ENCODE measurements at places on chromosomes 2 and 18.
A peak's percentile ranks its signal among the peaks of the same experiment; 100 is the strongest.

DNA sequence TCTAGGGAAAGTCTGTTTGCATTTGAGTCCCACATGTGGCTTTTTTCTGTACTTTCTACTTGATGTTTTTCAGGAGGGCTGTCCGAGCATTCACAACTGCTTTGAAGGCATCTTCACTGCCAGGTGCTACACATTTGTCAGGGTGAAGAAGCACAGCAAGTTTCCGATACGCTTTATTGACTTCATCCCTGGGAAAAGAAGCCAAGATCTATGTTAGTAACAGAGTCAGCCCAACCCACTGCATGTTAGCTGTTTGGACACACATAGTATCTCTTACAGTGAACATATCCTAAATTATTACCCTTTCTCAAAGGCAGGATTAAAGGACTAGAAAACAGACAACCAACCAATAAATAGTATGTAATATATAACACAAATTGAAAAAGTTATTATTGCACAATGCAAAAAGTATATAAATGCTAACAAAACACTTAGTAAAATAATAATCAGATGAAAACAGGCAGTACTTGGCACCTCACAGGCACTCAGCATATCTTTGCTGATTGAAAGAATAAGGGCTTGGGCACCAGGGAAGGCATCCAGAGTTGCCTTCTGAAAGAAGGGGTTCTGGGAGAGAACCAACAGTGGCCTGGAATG lies 24.1 kb downstream of the DNAJC27 start:
- DNase-seq: no peak

- no peak for DNase-seq
Measured at GRCh38 chr18:2656981-2657512, 1.5 kb downstream of the SMCHD1 start.

DNA sequence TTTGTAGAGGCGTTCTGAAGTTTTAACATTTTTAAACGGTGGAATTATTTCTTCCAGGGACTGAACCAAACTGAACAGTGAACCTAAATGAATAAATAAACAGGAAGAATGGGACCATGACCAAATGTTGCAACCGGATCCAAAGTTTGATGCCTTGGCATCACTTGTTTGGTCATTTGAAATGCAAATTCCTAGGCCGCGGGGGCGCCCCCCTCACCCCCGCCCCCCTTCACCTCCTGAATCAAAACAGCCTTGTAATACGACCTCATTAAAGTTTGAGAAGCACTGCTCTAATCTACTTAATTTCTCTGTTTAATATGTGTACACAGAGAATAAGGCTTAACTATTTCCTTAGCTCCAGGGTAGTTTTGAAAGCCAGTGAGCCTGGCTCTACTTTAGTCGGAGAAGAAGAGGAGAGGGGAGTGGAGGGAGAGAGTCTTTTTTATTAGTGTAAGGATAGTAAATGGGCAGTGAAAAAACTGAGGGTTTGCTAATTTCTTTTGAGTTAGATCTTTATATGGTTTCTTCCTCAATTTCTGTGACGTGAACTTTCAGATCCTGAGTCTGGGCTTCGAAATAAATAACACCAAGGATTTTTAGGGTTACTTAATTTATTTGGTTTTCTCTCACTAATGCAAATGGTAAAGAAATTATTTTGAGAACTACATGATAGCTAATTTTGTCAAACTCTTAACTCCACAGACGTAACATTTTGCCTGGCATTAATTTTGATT lies 5.7 kb downstream of the C2orf80 start:
- DNase-seq: no peak

- DNase-seq: no peak
Measured at GRCh38 chr2:98469862-98470544, 25.3 kb downstream of the INPP4A start.

DNA sequence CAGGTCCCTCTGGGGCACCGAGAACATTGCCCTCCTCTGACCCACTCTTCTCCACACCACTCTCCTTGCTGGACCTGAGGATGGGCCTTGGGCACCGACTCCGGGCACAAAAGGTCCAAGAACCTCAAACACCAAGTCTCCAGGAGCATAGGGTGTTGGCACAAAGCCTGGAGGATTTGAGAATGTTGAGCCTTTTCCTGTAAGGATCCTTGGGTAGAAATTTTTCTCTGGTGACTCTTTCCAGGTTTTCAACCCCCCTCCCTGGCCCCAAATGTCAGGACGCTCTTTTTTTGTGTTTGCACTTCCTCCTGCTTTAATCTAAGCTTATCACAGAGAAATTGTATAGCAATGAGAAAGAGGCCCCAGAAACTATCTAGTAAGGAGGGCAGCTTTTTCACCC lies 9.2 kb downstream of the SPR start:
- DNase-seq: no peak

DNA sequence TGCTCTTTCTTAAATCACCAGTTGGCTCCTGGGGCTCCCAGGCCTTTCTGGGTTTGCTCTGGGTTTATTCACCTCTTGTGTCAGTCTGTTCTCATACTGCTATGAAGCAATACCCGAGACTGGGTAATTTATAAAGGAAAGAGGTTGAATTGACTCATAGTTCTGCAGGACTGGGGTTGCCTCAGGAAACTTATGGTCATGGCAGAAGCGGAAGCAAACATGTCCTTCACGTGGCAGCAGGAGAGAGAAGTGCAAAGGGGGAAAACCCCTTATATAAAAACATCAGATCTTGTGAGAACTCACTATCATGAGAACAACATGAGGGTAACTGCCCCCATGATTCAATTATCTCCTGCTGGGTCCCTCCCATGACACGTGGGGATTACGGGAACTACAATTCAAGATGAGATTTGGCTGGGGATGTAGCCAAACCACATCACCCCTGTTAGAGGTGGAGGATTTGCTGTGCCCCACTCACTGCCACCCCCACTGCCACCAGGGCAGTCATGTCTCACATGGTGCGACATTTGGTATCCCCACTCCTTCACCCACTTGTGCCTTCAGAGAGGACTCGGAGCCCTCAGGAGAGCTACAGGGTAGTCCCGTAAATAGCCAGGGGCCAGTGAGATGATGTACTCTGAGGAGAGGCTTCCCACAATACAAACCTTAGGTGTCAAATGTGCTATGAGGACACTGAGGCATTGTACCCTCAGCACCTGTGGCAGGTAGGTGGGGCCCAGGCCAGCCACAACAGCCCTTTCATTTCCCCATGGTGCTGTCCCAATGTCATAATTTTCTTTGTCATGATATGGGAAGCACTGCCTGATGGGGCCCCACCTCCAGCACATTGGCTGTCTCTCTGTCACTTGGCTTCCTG lies 35.7 kb downstream of the CDC42EP3 start:
- peak; percentile 89 for DNase-seq

DNA sequence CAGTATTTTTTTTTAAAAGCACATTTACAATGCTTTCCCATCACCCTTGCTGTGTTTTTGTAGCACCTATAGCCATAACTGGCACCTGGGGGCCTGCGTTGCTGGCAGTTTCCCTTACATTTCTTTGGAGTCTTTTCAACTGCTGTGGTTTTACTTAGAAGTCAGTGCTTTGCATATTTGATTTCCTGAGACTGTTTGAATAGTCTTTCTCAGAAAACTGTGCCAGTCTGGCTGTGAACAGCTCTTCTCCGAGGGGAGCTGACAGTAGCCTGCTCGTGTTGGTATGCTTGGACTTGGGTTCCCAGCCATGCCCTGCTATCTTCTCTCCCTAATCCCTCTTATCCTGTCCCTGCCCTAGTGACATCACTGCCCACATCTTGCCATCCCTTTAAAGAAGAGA lies 81.5 kb downstream of the DPP4 start:
- peak; percentile 68 for DNase-seq

GRCh38 chr2:47087051-47087450 lies 68.1 kb downstream of the STPG4 start:
- DNase-seq: no peak

GRCh38 chr2:199734011-199734410 lies 117.0 kb downstream of the FTCDNL1 start:
- no peak for DNase-seq

GRCh38 chr18:57980573-57981307 lies 63.3 kb upstream of the NEDD4L start:
- DNase-seq: no peak

GRCh38 chr2:44713170-44713569 lies 228.3 kb upstream of the SIX3 start:
- no peak for DNase-seq

DNA sequence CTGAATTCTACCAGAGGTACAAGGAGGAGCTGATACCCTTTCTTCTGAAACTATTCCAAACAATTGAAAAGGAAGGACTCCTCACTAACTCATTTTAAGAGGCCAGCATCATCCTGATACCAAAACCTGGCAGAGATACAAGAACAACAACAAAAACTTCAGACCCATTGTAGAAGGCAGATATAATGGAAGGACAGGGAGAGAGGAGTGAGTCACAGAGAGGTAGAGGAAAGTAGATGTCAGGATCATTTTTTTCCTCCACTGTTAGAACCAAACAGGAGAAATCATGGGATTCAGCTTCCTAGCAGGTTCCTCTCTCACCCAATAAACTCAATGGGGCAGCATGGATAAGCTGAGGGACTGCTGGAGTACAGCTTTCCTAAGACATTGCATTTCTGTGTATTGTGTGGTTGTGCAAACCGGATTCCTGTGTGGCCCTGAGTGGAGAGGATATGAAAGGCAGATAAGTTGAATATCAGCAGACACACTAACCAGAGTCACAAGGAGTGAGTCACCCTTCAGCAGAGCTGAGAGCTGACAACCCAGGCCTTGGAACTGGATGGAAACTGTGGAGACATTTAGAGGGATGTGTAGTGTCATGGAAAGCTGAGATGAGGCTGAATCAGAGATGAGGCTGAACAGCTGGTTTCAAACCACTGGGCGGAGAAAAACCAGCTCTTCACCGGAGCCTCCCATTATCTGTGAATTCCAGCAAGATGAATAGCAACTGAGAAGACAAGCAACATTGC lies 60.9 kb upstream of the MMADHC start:
- peak; percentile 100 for DNase-seq

GRCh38 chr2:159119652-159120257 lies 151.3 kb downstream of the TANC1 start:
- DNase-seq: peak; percentile 40

GRCh38 chr2:9836517-9836916 lies 6.8 kb upstream of the TAF1B start:
- no peak for DNase-seq

DNA sequence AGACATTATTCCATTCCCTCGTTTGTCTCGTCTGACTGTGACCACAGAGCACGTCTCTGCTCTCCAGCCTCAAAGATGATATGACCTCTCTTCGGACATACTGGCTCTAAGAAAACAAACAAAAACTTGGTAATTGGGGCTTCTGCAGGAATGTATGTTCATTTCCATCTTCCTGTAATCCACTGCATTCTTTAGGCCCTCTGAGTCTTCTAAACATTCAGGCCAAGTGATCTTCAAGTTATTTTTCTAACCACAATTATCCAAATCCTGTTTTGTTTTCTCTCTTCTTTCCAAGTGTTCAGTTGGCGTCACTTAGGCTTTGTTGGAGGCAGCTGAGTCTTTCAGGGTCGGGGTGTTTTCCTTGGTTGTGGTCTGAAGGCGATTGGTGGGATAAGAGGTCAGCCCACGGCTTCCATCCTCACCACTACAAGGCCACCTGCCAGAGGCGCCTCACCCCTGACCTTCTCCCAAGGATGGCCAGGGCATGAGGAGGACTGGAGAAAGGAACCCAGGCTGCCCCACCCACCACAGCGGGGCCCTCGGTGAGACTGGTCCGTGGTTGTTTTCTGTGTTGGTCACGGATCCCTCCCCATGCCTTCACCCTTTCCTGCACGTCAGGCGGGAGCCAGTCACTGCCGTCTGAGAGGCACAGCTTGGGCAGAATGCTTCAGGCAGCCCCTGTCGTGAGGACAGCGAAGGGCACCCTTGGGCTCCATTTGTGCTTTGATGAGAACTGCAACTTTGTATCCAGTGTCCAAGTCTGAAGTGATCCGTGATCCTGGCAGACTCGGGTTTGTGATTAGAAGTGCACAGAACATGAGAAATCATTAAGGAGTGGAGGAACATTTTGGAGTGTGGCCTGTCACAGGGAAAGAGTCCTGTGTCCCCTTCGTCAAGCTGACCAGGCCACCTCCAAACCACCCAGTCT lies 88.6 kb upstream of the FHL2 start:
- DNase-seq: peak; percentile 89

DNA sequence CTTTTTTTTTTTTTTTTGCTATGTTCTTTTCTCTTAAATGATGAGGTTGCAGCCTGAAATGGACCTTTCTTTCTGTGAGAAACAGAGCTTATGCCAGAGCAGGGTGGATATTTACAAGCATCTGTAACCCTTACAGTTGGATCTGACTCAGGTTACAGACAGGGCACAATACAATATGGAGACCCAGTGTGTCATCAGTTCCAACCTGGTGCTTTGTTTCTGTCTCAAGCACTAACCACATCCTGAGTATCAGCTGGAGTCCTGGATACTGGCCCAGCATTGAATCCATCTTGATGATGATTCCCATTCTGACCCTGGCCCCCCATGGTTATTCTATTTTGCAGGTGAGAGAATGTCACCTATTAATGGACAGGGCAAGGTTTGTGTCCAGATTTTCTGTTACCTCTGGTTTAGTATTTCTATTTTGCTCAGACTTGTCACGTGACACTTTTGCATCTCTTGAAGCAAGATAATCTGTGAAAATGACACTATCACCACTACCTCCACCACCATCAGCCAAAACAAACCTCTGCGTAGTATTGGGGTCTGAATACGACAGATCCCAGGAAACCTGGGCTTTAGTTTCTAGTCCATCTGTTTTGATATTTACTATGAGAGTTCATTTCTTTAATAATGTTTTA lies 174.0 kb downstream of the CCDC85A start:
- DNase-seq: no peak

GRCh38 chr2:177000061-177000714 lies 212.4 kb upstream of the HNRNPA3 start:
- no peak for DNase-seq

DNA sequence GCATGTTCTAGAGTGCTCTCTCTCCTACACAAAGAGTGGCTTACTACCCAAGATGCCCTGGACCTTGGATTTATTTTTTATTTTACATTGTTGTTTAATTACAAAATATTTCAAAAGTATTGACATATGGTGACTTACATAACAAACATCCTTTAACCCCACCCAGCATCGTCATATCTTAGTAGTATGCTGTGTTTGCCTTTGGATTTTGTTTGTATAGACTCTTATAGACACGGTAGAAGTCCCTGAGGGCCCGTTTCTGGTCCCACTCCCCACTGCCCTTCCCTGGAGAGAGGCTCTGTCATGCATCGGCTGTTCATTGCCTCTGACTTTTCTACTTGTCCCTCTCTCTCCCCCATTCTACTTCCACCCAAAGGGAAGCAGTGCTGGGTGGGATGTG lies 112.0 kb downstream of the ZBTB7C start:
- no peak for DNase-seq

- DNase-seq: no peak
Measured at GRCh38 chr2:105876191-105876590, 131.5 kb downstream of the NCK2 start.

- DNase-seq: no peak
Measured at GRCh38 chr2:39897273-39897672, 118.2 kb upstream of the THUMPD2 start.

DNA sequence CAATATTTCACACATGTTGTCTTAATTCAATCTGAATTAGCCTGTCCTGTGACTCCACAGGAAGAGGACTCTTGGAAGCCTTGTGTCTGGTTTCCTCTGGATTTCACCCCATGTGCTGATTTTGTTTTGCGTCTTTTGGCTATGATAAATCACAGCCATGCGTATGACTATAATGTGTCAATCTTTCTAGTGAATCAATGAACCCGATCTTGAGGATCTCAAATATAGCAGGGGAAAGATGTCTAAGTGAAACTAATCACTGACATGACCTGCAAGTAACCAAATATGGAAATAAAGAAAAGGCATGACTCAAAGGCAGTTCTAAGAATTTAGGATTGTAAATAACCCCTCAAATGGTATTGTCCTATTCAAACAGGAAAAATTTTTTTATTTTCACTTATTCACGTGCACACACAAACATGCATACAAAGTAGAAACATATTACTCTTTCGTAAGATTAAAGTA lies 8.2 kb downstream of the WDFY1 start:
- peak; percentile 50 for DNase-seq

All from fibroblast of villous mesenchyme (primary cell).